CD8-positive, alpha-beta memory T cell (primary cell): ENCODE measurements at places on chromosomes 16 and 17.

- no peak for DNase-seq
Observed at GRCh38 chr16:13957197-13958078, 37.5 kb downstream of the ERCC4 start.

- DNase-seq = no peak
Observed at GRCh38 chr16:24970708-24971107, 44.5 kb downstream of the ARHGAP17 start.

- no peak for DNase-seq
Observed at GRCh38 chr17:21169496-21169895, 42.7 kb downstream of the DHRS7B start.

DNA sequence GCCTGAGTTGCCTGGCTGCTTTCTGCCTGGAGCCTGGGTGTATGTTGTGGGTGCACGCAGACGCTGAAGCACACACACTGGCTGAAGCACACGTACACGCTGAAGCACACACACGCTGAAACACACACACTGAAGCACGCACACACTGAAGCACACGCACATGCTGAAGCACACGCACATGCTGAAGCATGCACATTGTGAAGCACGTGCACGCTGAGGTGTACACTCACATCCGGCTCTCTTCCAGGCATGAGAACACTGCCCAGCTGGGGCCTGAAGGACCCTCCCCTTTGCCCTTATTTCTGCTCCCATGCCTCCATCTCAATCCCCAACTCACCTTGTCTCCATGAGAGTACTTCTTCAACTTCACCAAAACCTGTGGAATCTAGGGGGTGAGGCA, 16.5 kb downstream of the CSF3 start:
- DNase-seq = no peak

DNA sequence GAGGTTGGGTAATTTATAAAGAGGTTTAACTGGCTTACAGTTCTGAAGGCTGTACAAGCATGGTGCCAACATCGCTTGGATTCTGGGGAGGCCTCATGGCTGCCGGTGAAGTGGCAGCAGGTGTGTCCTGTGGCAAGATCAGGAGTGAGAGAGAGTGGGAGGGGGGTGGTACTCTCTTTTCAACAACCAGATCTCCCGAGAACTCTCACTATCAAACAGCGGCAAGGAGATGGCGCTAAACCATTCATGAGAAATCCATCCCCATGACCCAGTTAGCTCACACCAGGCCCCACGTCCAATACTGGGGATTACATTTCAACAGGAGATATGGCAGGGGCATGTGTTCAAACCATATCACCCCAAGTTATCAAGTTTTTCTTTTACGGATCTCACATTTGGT, 44.0 kb upstream of the CBX4 start:
- no peak for DNase-seq

DNA sequence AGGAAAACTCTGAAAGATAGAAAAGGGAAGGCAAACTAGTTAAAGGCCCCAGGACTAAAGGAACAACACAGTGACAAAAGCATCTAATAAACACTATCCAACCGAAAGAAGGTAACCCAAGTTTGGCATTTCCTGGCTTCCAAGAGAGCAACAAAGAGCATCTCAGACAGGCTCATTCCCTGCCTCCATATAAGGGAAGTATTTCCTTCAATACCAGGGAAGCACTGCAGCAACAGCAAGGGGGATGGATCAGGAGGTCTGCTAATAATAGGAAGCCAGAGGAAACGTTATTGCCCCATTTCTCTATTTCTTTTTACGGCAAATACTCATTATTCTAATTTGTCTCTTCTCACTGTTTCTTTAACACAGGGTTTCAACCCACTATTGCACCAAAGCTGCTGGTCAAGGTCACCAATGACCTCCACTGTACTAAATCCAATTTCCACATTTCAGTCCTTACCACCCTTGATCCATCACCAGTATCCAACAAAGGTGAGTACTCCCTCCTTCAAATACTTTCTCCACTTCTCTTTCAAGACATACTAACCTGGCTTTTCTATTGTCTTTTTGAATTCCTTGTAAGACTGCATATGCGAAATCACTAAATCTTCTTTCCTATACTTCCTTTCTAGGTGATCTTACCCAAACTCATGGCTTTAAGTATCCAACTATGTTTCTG, 86.1 kb downstream of the KANSL1 start:
- no peak for DNase-seq

DNA sequence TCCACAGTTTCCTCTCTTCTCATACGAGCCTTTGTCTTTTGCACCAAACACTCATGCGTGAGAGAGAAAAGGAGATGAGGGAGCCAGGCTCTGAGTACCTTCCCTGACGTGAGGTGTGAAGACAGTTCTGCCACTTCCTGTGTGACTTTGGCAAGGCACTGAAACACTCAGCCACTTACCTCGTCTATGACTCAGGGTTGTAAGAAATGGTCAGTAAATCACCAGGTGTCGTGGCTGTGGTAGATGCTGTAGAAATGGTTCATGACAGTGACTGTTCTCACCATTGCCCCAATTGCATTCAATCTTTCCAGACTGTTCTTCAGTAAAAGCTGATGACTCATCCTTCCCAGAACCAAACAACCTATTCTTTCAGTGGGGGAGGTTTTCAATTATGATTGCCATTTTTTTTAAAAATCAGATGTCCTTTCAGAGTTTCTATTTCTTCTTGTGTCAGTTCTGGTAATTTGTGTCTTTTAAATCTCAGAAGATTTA, 49.2 kb upstream of the CBFA2T3 start:
- DNase-seq = peak; percentile 73

- DNase-seq = no peak
Observed at GRCh38 chr16:67917140-67917851, 14.4 kb downstream of the CTRL start.

GRCh38 chr17:77540975-77541374, 400.2 kb downstream of the SEC14L1 start:
- DNase-seq = no peak

DNA sequence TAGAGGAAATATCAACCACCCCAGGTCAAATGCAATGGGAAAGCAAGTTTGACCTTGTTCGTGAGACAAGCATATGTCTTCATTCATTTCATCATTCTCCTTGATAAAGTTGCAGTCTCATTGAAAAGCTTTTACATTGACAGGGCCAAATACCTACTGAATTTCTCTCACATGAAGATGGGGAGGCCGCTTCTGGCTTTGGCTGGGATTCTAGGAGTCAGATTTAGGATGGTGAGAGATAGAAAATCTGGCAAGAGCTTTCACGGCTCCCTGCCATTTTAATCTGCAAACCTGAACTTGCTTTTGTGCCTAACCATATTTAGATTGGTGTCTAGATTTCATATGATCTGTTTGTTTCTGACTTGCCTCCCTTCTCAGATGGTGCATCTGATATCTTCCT, 88.0 kb downstream of the TMEM100 start:
- DNase-seq = no peak

- DNase-seq = no peak
Observed at GRCh38 chr17:1130191-1130590, 49.6 kb downstream of the ABR start.

DNA sequence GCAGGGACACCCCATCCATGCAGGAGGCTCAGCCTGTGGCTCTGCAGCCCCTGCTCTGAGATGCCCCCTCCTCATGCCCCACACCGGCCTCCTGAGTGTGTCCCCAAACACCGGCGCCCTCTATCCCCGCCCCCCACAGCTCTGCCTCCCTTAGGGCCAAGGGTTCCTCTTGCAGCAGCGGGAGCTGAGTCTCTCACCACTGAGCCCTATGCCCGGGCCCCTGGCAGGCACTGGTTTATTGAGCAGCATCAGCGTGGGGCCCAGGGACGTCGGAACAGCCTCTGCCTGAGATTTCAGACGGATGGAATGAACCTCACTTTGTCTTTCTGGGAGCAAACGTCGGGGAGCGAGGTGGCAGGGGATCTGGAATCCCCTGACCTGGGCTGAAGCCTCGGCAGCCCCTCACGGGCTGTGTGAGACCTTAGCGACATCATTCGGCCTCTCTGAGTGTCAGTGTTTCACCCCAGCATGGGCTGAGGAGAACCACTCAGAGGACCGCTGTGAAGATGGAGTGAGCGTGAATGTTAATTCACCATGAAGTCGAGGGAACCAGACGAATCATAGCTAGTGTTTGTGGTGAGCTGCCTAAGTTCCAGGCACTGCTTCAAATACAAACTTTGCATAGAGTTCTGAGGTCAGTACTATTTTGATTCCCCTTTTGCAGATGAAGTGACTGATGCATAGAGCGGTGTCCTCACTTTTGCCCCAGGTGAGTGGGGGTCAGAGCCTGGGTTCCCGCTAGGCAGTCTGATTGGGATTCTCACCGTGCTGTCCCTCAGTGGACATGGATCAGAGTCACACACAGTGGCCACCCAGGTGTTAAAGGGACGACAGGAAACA, 5.3 kb upstream of the C16orf74 start:
- DNase-seq = no peak

DNA sequence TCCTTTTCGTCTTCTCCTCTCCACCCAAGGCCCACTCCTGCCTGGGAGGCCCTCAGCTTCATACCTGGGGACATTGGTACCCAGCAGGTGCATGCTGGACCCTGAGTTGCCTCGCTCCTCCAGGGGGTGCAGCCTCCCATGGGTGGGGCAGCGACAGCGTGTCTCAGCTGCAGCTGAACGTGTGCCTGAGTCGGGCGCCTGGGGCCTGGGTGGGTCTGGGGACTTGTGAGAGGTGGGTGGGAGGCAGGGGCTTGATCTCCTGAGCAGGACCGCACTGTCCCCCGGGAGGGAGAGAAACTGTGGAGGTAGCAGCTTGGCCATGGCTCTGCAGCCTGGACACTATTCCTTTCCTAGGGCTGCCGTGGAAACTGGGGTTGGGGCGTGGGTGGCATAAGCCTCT, 24.8 kb upstream of the ENGASE start:
- no peak for DNase-seq

DNA sequence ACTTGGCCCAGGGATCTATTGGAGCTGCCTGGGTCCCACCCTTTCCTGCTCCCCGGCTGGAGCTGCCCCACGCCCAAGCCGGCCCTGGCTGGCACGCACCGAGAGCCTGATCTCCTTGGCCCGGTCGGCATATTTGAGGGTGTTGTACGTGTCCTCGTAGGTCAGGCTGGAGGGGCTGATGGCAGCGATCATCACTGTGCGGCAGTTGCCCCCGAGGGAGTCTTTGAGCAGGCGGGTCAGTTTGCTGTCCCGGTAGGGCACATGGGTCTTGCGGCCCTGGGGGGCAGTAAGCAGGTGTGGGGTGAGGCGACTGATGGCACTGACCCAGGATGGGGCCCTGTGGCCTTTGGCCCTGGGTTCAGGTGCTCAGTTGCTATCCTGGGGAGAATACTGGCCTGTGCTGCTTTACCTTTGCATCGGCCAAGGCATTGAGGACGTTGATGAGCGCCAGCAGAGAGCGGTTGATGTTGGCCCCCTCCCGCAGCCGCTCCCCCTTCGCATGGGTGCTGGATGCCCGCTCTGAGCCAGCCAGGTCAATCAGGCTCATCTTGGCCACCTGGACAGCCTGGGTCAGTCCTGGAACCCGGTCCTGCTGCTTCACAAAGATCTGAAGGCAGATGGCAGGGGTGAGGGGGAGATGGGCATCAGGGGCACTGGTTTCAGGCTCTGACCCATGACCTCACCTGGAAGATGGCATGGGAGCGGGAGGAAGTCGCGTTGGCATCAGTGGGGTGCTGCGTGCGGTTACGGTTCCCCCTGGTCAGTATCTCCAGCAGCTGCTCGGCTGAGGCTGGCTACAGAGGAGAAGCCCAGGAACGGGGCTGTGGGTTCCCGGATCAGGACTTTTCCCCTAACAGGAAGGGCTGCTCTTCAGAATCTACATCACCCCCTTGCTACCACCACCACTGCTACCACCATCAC, 13.5 kb downstream of the KIF18B start:
- no peak for DNase-seq

GRCh38 chr17:64783031-64783461, 120.9 kb upstream of the SMURF2 start:
- DNase-seq = no peak
